ENCODE measurements at places on chromosomes 5 and 9. TPM values are rescaled to one million over a fixed set of nuclear protein-coding genes. Genes with fewer than 3 reads are reported as not detected.

GRCh38 chr9:34514816-34515215 is 8.0 kb downstream of the ENHO start:
- no peak for DNase-seq

GRCh38 chr5:95440825-95441224 is 49.7 kb downstream of the FAM81B start:
- DNase-seq, result no peak

GRCh38 chr5:16654647-16655334 is 38.0 kb upstream of the RETREG1 start:
- DNase-seq, result no peak

DNA sequence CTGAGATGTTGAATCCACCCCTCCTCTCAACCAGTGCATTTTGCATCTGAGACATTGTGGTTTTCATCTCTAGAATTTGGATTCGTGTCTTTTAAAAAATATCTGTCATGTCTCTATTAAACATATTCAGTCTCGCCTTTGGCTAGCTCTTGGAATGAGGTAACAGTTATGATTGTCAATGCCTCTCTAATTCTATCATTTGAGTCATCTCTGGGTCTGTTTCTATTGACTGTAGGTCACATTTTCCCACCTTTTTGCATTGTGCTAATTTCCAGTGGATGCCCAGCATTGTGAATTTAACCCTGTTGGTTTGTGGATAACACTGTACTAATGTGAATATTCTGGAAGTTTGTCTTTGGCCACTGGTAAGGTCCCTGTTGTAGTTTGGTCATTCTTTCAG is 8.4 kb upstream of the SLC6A3 start:
- DNase-seq, result no peak

- no peak for DNase-seq
Observed at GRCh38 chr9:131503626-131504465, 1.1 kb downstream of the POMT1 start.

- DNase-seq, result no peak
Observed at GRCh38 chr5:139574641-139575312, 13.6 kb downstream of the UBE2D2 start.

- no peak for DNase-seq
Observed at GRCh38 chr9:80707120-80707519, 982.2 kb downstream of the TLE1 start.

- no peak for DNase-seq
Observed at GRCh38 chr5:178524093-178524882, 65.9 kb downstream of the COL23A1 start.

Gene SEC24A
- total RNA-seq, result 11.4 TPM

Gene CARD6
- total RNA-seq, result 3.7 TPM

Gene FLT4
- total RNA-seq, result 3.2 TPM

DNA sequence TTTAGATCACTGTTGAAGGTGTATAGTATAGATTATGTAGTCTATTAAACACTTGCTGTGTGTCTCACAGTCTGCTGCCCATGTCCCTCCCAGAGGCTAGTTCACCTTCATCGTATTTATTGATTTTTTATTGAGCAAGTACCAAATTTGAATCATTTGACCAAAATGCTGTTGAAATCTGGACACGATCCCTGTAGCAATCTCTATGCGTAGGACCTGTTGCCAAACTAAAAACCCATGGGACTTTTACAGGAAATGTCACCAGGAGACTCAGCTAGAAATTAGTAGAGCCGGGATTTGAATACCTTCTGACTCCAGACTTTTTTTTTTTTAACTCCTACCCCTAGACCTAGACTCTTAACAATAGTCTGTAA is 17.5 kb downstream of the SLC31A1 start:
- DNase-seq, result no peak

Gene CBY3
- not detected for total RNA-seq

Gene TNFSF8
- total RNA-seq, result 0.29 TPM

GRCh38 chr5:126656401-126657007 is 55.8 kb downstream of the PHAX start:
- DNase-seq, result no peak

Gene RORB
- 0.10 TPM for total RNA-seq

- peak; percentile 57 for DNase-seq
Observed at GRCh38 chr9:81609782-81610739, 79.3 kb downstream of the TLE1 start.

DNA sequence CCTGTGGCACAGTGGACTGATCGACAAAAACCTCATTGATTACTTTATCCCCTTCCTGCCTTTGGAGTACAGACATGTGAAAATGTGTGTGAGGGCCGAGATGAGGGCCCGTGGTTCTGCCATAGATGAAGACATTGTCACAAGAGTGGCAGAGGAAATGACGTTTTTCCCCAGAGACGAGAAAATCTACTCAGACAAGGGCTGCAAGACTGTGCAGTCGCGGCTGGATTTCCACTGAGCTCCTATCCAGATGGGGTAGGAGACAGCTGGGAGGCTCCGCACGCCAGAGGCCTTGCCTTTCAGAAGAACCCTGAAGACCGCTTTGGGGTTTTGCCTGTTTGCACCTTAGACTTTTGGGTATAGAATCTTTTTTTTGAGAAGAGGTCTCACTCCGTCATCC is 6.4 kb downstream of the TOR1B start:
- no peak for DNase-seq

- no peak for DNase-seq
Observed at GRCh38 chr9:83794051-83794450, 23.5 kb downstream of the GKAP1 start.

GRCh38 chr5:14838396-14839319 is 32.9 kb downstream of the ANKH start:
- no peak for DNase-seq

- no peak for DNase-seq
Observed at GRCh38 chr9:127084076-127085039, 38.1 kb downstream of the ANGPTL2 start.

Gene PDGFRB
- total RNA-seq, result 58.4 TPM

Gene HRH2
- total RNA-seq, result 0.51 TPM

- DNase-seq, result no peak
Observed at GRCh38 chr5:159133041-159133741, 33.5 kb upstream of the EBF1 start.

DNA sequence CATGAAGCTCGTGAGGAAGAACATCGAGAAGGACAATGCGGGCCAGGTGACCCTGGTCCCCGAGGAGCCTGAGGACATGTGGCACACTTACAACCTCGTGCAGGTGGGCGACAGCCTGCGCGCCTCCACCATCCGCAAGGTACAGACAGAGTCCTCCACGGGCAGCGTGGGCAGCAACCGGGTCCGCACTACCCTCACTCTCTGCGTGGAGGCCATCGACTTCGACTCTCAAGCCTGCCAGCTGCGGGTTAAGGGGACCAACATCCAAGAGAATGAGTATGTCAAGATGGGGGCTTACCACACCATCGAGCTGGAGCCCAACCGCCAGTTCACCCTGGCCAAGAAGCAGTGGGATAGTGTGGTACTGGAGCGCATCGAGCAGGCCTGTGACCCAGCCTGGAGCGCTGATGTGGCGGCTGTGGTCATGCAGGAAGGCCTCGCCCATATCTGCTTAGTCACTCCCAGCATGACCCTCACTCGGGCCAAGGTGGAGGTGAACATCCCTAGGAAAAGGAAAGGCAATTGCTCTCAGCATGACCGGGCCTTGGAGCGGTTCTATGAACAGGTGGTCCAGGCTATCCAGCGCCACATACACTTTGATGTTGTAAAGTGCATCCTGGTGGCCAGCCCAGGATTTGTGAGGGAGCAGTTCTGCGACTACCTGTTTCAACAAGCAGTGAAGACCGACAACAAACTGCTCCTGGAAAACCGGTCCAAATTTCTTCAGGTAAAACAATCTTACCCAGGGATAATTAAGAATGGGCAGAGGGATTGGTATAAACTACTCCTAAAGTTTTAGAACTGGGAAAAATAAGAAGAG is 12.9 kb downstream of the ITGA1 start:
- DNase-seq, result peak; percentile 70

Gene SPATA31E1
- not detected for total RNA-seq

GRCh38 chr5:69492923-69493395 is 369 bp downstream of the OCLN start:
- no peak for DNase-seq

DNA sequence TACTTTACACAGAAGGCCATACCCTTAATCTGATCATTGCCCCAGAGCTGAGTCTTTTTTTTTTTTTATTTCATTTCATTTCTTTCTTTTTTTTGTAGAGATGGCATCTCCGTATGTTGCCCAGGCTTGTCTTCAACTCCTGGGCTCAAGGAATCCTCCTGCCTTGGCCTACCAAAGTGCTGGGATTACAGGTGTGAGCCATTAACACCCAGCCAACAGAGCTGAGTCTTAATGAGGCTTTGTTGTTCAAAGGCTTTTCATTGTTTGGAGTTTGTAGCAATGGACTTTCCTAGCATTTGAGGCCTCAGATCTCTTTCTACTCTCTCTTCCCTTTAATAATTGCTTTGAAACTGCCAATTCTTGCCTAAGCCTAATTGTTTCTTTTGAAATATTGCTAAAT is 176.5 kb upstream of the FBN2 start:
- DNase-seq, result no peak

Gene DOLK
- total RNA-seq, result 6.5 TPM

Gene PHF24
- 0.04 TPM for total RNA-seq

DNA sequence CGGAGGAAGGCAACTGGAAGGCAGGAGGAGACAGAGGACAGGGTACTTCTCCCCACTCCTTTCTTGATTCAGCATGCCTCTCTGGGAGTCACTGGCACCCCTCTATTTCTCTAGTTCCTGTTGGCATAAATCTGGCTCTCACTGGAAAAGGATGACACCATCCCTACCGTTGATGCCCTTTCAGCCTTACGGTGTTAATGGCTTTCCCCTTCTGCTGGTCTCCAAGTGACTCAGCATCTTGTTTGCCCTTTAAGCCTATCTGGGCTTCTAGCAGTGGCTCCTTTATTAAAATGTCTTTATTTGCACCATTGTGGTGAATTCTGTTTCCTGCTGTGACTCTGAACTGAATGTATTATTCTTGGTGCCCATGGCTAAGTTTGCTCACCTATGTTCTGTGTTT is 227.3 kb upstream of the GLRA1 start:
- no peak for DNase-seq

Gene SLCO4C1
- not detected for total RNA-seq

- DNase-seq, result no peak
Observed at GRCh38 chr5:119275146-119275545, 80.7 kb upstream of the TNFAIP8 start.

DNA sequence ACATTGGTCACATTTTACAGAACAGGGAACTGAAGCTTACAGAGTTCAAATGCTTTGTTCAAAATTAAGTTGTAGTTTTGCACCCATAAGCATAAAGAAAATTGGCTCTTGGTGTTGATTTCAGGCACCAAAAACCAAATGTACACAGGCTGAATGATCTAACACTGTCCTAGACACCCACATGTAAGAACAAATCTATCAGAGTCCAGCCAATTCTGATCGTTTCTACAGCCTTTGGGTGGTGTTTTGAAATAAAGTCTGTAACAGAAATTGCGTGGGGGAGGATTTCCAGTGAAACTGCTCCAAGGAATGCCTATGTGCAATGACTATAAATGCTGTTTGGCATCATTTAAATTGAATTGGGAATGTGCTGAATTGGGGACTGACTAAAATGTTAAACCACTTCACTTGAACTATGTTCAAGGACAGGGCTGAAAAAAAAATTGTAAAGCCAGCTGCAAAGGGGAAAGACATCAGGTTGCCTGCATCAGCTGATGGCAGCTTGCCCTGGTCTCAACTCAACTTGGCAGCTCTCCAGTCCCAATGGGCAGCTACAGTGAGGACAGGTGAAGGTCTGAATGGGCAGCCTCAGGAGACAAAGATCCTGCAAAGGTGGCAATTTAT is 92.2 kb upstream of the TRPC7 start:
- DNase-seq, result no peak

Gene ANKRD55
- not detected for total RNA-seq

DNA sequence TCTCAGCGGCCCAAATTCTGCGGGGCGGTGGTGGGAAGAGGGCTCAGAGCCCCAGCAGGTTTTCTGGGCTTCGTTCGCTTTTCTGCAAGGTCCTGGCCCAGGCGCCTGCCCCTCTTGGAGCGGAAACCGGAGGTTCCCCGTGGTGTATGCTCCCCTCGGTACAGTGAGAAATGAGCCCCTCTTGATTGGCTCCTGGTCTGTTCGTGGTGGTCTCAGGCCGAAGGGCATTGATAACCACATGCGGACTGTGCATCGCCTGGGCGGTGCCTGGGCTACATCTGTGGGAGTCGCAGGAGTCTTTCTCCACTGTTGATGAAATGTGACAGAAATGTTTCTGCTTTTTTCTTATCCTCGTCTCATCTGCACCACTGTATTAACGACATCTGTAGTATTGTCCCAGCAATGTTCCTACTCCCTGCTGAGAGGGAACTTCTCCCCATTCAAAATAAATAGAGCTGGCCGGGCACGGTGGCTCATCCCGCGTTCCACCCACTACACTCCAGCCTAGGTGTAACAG is 682 bp downstream of the MAN1B1 start:
- no peak for DNase-seq

All from gastrocnemius medialis (tissue), 4 donors.